ENCODE measurements at places on chromosomes 1 and 21.

GRCh38 chr1:214324896-214325800 is 44.2 kb downstream of the SMYD2 start:
- DNase-seq, result no peak

- DNase-seq, result peak; percentile 60
Measured at GRCh38 chr1:109490029-109490933, 3.6 kb upstream of the CYB561D1 start.

- no peak for DNase-seq
Measured at GRCh38 chr1:46656643-46657042, 11.5 kb downstream of the ATPAF1 start.

DNA sequence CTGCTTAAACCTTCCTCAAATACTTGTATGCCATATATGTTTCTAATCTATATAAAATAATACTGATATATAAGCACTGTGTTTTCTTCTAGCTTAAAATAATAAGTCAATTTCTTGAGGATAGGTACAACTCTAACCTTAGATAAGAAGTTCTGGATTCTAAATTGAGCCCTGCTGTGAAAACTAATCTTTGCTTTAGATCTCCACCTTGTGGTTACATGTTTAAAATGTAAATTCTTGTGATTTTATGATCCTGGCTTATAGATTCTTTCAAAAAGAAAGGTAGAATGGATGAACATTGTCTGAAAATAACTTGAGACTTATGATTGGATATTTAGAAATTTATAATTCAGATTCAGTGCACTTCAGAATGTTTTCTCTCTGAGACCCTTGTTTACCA is 38.9 kb upstream of the HMCN1 start:
- no peak for DNase-seq

- no peak for DNase-seq
Measured at GRCh38 chr1:55225228-55225627, 10.1 kb upstream of the USP24 start.

DNA sequence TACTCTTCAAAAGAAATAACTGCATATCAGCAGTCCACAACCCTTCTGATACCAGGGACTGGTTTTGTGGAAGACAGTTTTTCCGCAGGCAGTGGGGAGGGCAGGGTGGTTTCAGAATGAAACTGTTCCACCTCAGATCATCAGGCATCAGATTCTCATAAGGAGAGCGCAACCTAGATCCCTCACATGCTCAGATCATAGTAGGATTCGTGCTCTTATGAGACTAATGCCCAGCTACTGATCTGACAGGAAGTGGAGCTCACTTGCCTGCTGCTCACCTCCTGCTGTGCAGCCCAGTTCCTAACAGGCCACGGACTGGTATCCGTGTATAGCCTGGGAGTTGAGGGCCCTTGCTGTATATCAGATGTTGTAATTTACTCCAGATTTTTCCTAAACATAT is 11.5 kb downstream of the RO60 start:
- DNase-seq, result no peak

DNA sequence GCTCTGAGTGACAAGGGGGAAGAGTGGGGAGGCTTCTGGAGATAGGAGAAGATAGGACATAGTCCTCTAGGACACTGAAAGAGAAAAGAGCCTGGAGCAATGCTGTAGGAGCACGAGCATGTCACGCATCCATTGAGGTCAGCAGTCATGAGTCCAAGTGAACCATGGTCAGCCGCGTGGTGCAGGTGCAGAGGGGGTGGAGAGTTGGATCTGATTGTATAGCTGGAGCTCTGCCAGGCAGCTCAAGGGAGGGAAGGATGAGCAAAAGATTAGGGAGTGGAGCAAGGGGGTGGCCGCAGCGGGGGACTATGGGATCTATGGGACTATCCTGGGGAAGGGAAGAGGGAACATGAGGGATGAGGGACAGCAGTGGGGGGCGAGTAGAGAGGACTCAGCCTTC is 14.0 kb downstream of the PADI1 start:
- no peak for DNase-seq

- DNase-seq, result no peak
Measured at GRCh38 chr1:1528301-1529267, 11.8 kb downstream of the TMEM240 start.

- no peak for DNase-seq
Measured at GRCh38 chr1:89190017-89190416, 8.7 kb downstream of the GBP4 start.

DNA sequence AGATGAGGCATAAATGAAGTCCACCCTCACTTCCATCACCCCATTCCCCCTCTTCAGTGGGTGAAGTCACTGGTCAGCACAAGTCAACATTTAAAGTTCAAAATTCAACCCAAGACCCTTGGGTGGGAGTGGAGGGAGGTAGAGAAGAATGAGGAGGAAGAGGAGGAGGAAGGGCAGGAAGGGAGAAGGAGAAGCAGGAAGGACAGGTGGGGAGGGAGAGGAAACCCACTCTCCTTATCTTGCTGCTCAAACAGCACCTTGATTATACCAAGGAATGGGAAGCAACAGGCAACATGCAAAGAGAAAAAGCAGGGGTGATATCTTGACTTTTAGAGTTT is 4.0 kb upstream of the BTG2 start:
- DNase-seq, result no peak

DNA sequence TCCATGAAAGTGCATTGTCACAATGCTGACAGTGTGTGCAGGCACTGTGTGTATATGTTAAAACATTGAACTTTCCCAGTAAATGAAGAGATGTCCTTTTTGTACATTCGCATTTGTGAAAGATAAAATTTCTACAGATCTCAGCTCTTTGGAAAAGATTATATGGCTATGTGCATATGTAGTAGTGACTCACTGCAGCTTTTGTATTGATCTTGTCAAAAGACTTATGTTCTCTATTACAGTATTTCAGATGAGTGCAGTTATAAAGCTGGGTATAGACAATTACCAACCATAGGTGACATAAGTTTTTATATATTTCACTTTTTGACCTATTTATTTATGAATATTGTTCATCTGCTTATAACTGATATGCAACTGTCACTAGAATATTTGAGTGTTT is 212.6 kb downstream of the COL24A1 start:
- DNase-seq, result no peak

- DNase-seq, result no peak
Measured at GRCh38 chr1:115184951-115185331, 95.6 kb upstream of the TSPAN2 start.

- no peak for DNase-seq
Measured at GRCh38 chr1:155334962-155335361, 14.3 kb downstream of the RUSC1 start.

DNA sequence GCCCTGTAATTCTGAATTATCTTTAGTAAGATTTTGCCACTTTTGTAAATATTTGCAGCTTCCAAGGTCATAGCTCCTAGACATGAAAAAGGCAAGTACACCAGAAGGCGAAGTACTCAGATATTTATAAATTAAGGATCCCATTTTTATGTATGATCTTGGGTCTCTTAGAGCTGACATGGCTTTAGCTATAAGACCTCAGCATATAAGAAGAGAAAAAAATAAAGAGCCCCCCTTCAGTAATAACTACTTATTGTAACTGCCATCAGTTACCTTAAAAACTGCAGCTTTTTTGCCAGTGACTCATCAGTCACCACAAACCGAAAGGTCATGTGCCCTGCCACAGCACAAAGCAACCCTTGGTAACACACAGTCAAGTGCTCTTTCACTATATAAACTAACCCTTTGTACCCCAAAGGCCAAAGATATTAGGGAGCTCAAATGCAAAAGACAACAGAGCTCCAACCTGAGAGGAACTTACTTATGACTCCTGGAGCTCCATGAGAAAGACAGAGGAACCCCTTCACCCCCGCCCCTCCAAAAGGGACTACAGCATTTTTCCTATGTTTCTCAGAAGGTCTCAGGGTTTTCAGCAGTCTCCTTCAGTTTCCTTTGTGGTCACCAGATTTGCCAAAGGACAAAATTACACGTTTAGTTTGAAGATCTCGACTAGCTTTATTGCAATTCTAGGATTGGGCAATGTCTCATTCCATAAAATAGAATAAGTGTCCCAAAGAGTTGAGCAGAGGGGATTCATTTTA is 219.8 kb upstream of the DUSP10 start:
- no peak for DNase-seq

- no peak for DNase-seq
Measured at GRCh38 chr1:55541296-55541695, 326.1 kb upstream of the USP24 start.

- no peak for DNase-seq
Measured at GRCh38 chr1:196717868-196718267, 56.8 kb upstream of the CFHR3 start.

- no peak for DNase-seq
Measured at GRCh38 chr1:231733672-231734071, 107.1 kb downstream of the DISC1 start.

GRCh38 chr1:16198444-16199156 is 13.9 kb downstream of the ARHGEF19 start:
- DNase-seq, result no peak

DNA sequence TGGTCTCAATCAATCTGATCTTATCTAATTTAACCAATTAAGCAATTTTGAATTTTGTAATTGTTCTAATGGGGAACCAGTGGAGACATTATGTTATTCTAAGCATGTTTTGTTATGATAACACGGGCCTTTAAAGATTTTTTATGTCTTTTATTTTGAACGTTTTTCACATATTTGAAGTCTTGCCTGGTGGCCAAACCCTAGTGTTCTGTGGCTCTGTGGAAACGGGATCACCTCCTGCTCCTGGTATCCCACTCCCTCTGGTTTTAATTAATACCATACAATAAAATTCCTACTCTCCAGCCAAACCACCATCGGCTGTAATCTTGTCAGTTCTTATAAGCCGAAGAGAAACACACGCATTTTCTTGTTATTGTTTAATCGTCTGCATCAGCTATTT is 22.9 kb upstream of the LMO4 start:
- DNase-seq, result no peak

GRCh38 chr21:17931080-17931479 is 111.9 kb upstream of the C21orf91 start:
- DNase-seq, result no peak

- no peak for DNase-seq
Measured at GRCh38 chr1:30009720-30010119, 713.7 kb downstream of the MATN1 start.

GRCh38 chr1:224623743-224624333 is 7.7 kb downstream of the CNIH3 start:
- no peak for DNase-seq

GRCh38 chr1:199463521-199464127 is 563.9 kb upstream of the NR5A2 start:
- DNase-seq, result no peak

DNA sequence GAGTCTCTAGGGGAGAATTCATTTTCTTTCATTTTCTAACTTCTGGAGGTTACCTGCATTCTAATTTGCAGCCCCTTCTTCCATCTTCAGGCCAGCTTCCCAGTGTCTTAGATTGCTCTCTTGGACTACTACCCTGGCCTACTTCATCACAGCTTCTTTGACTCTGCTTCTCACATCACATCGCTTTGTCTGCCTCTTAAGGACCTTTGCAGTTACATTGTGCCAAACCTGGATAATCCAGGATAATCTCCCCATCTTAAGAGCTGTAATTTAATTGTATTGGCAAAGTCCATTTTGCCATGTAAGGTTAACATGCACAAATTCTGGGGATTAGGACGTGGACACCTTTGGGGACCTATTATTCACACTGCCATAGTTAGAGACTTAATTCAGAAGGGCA is 18.4 kb downstream of the RNF2 start:
- no peak for DNase-seq

DNA sequence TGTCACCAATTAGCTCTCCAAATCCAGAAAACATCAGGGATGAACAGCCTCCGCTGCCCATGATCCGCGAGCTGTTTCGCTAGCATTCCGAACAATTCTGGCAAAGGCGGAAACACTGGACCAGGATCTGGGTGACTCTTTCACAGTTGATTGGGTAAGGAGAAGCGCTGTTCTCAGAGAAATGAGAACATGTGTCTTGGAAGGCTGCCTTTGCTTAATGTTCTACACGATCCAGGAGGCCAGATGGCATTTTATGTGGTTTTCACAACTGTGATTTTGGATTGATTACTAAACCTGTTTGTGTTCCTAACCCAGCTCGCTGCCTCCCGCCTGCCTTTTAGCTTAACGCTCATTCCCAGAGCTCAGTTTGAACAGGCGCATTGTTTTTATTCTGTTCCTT is 144.0 kb downstream of the KIF26B start:
- DNase-seq, result no peak

- no peak for DNase-seq
Measured at GRCh38 chr1:2804628-2805351, 3.3 kb upstream of the TTC34 start.

GRCh38 chr1:208088319-208088718 is 155.9 kb downstream of the PLXNA2 start:
- DNase-seq, result no peak

DNA sequence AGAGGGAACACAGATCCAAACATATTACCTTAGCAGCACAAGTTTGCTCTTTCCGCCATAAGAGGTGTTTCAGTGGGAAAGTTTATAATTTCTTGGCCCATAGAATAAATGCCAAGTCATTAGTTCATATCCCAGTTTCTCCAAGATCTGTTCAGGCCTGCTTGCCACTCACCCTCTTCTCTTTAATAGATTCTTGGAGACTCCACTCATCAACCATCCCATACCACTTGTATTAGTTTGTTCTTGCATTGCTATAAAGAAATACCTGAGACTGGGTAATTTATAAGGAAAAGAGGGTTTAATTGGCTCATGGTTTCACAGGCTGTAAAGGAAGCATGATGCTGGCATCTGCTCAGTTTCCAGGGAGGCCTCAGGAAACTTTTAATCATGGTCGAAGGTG is 34.8 kb upstream of the MYSM1 start:
- no peak for DNase-seq

DNA sequence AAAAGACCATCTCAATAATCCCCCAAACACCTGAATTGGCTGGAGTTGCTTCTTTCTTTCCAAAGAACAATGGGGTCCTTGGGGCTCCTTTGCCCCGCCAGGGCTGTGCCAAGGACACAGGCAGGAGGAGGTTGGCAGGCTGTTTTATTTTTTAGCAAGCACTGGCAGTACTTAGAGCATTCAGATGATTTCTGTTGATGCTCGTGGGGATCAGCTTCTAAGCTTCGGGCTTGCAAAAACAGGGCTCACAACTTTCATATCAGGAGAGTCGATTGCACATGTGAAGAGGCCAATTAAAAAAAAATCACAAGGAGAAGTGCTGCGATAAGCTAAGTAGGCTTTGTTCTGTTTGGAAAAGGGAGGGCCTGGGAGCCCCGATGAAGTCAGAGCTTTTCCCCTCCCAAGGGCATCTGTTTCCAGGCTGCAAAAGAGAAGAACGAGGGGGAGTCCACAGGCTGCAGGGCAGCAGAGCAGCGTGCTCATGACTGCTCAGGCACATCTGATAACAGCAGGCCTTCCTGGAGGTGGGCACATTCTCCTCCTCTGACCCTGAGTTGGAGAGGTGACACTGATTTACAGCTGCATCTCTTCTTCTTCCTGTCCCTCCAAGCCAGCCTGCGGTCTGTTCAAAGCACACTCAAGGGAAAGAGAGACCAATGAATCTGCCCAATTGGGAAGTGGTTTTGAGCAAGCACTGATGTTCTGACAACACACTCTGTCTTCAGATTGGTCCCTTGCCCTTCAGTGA is 27.3 kb upstream of the BCAR3 start:
- no peak for DNase-seq

DNA sequence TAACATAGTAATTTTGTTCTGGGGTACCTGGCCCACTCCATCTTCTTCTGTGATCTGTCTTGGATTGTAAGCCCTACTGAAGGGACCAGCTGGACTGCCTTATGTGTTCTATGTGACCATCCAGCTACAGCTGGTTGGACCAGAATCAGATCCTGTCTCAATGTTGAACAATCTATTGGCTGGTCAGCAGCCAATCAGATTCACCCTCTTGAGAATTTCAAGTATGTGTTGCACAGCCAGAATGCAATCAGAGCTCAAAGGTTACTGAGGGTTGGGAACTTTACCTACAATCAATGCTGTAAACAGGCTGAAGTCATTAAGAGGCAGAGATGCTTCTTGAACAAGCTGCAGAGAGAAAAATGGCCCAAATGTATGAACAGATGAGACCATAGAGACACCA is 61.9 kb downstream of the KCNC4 start:
- DNase-seq, result no peak

Data from stimulated activated CD4-positive, alpha-beta T cell treated with anti-CD3 and anti-CD28 coated beads, Interleukin-1b, Interleukin-23, amount 100 ng/mL, for 4 hours (primary cell).